Stimulated activated CD8-positive, alpha-beta memory T cell treated with anti-CD3 and anti-CD28 coated beads, Interleukin-7, amount 100 ng/mL, for 1 hour (primary cell): ENCODE measurements at places on chromosomes 12 and 14.
A peak's percentile ranks its signal among the peaks of the same experiment; 100 is the strongest.

DNA sequence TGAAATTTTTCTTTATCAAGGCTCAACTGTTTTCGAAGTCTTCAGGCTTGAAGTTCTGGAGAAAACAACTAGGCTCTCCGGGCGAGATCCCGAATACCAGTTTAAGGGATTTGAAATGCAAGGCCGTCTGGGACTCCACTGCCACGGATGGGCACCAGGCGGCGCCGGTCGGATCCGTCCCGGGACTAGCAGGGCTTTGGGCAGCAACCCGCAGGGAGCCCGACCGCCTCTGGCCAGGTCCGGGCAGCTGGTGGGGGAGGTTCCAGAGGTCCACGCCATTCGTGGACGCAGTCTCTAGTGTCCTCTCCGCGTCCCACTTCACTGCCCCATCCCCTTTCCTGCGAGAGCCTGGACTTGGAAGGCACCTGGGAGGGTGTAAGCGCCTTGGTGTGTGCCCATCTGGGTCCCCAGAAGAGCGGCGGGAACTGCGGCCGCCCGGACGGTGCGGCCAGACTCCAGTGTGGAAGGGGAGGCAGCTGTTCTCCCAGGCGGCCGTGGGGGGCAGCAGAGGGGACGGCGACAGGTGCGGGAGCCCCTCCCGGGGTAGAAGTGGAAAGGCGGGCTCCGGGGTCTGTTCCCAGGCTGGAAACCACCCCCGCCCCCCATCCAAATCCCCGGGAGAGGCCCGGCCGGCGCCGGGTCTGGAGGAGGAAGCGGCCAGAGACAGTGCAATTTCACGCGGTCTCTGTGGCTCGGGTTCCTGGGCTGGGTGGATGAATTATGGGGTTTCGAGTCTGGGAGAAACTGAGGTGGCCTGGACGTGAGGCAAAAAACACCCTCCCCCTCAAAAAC, 838 bp upstream of the ERBB3 start:
- peak; percentile 17 for DNase-seq

GRCh38 chr14:30907659-30908057, 33.3 kb downstream of the COCH start:
- DNase-seq, result no peak

- no peak for DNase-seq
Measured at GRCh38 chr12:15550793-15551192, 228.5 kb downstream of the PTPRO start.

DNA sequence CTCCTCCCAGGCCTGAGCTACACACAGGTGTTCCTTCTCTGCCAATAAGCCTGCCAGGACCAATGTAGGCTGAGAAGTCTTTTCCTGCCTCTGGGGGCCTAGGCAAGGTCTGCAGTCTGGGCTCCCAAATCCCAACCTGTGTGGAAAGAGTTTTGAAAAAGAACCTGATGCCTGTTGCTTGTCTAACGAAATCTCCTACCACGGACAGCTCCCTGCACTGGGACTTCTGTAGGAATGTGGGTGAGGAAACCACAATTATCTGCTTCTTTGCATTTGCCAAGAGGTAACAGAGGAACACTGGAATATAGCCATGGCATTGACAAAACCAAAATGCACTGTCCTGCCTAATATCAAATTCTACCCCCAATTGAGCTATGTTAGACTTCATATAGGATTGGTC, 877.0 kb upstream of the TMEM132C start:
- no peak for DNase-seq

- DNase-seq, result no peak
Measured at GRCh38 chr12:120056739-120057138, 59.8 kb downstream of the RAB35 start.
